Fibroblast of upper back skin (primary cell): ENCODE measurements at places on chromosomes 7 and 10.

GRCh38 chr10:29238523-29239135, 50.2 kb upstream of the LYZL1 start:
- no peak for DNase-seq

DNA sequence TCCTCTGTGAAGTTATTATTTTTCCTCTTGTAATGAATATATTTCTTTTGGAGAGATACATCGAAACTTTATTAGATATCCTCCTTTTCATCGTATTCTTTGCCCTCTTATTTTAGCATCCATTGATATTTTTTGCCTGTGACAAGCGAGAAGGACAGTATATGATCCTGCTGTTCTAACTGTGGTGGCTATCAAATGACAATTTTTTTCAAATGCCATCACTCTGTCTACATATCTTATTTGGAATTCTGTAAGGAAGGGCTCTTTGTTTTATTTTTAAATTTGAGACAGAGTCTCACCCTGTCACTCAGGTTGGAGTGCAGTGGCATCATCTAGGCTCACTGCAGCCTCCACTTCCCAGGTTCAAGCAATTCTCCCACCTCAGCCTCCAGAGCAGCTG, 128.5 kb downstream of the LYZL1 start:
- no peak for DNase-seq

DNA sequence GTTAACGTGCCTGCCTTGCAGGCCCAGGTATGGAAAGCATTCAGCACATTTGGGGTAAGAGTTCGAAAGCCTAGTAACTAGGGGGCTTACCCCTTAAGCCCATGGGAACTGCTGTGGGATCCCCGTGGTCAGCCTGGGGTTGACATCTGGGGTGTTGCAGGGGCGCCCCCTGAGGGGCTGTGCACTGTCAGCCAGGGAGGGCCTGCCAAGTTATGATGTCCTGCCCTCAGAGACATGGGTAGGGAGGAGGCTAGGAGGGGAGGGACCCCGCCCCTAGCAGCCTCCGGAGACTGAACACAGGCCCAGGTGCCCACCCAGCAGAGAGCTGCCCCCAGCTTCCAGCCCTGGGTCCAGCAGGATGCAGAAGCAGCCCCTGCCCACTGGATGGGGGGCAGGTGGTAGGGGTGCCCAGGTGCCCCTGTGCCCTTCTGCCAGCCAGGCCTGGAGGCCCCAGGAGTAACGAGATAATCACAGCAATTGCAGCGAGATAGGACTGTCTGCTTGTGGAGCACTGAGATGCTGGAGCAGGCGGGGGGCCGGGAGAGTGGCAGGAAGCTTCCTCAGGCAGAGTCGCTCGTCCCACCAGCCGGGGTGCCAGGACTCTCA, 153.3 kb downstream of the UBE2H start:
- no peak for DNase-seq

DNA sequence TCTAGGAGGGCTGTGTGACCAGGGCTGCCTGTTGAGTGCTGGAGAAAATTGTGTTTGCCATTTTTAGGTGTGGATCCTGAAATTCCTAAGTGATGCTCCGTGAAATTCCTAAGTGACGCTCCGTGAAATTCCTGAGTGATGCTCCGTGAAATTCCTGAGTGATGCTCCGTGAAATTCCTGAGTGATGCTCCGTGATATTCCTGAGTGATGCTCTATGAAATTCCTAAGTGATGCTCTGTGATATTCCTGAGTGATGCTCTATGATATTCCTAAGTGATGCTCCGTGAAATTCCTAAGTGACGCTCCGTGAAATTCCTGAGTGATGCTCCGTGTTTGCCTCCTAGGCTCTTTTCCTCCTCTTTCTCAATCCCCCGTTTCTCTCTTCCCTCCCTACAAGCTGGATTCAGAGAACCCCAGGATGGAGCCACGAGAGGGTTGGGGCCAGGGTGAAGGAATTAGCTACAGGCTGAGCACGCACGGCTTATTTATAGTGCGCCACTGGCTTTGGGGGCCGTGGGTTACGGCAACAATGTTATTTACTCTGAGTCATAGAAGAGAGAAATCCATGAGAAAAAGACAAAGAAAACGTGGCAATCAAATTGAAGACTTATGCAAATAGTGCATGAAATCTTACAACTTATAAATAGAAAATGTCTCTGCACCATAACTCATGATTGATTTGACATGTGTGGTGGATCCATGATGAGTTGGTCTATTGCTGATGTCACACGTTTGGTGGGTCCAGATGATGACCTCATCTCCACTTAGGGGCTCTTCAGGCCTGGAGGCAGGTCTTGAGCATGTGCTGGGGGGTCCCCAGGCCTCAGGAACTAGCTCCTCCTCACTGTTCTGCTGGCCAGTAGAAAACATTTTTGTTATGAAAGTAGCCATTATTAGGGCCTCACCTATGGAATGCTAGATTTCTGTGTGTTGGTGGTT, 224.6 kb downstream of the WDR37 start:
- DNase-seq = no peak

GRCh38 chr10:114571316-114571999, 86.6 kb downstream of the ABLIM1 start:
- DNase-seq = no peak

- DNase-seq = no peak
Observed at GRCh38 chr10:79410315-79411094, 34.9 kb downstream of the ZCCHC24 start.

GRCh38 chr10:102394801-102395399, 605 bp upstream of the NFKB2 start:
- no peak for DNase-seq

- DNase-seq = peak; percentile 62
Observed at GRCh38 chr10:51462076-51462779, 237.2 kb downstream of the CSTF2T start.

DNA sequence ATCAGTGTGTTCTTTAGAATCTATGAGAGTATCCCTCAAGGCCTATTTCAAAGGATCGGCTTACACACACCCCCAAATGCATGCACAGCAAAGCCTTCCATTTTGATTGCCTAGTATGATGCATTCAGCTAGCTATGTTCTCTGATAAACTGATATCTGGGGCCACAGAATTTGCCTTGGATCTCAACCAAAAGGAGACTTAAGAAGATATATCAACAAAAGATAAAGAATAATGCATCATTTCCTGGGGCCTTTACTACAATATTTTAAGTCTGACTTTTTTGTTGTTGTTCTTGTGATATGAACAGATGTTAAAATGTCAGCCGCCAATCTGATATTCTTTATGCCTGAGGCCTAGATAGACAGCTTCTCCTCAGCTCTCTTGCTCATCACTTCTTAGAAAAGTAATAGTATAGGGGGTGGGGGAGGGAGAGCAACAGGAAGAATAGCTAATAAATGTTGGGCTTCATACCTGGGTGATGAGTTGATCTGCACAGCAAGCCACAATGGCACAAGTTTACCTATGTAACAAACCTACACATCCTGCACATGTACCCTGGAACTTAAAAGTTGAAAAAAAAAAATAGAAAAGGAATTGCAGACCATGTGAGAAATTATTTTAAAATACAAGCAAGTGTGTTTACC, 792.9 kb upstream of the GHITM start:
- DNase-seq = peak; percentile 55

GRCh38 chr7:130369110-130369711, 11.1 kb upstream of the CPA1 start:
- DNase-seq = peak; percentile 95

DNA sequence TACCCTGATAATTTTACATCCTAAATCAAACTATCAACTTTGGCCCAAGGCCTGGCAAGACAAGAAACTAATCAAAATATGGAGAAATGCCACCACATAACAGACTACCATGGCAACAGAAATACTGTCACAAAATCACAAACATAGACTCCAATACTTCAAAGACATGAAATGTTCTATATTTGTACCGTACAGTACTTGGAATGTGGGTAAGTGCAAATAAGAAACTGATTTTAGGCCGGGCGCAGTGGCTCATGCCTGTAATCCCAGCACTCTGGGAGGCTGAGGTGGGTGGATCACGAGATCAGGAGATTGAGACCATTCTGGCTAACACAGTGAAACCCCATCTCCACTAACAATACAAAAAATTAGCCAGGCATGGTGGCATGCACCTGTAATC, 9.2 kb downstream of the TNPO3 start:
- no peak for DNase-seq

DNA sequence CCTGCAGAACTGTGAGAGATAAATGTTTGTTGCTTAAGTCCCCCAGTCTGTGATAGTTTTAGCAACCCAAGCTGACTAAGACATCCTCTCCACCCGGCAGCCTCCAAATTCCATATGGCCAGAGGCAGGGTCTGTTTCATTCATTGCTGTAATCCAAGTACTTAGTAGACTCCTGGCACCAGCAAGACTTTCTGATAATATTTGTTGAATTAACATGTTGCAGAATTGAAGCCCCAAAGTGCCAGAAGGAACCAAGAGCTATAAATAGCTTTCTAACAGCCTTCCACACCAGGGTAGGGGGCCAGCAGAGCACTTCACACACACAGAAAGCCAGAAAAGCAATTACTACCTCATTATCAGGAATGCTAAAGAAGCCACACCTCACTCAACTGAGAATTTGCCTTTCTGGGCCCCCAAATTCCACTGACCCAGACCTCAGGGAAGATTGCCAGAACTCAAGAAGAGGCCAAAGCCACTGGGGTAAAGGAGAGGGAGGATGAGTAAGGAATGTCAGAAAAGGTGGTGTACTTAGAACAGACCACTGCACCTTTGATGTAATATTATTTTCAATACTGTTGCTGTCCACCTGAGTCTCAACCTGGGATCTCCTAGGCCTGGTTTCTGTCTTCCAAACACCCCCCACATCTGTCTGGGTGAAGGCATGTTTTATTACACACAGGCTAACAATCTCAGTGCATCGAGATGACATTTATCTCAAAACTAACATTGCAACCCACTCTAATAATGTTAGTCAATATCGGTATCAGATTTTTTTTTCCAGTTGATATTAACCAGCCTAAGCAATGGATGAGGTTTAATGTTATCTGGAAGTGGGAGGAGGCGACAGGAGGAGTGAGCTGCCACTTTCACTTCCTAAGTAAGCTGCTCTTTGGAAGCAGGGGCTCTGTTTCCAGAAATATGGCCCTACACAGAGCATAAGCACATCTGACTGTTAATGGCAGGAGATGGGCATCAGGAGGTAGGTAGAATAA, 5.5 kb downstream of the NOD1 start:
- peak; percentile 86 for DNase-seq

DNA sequence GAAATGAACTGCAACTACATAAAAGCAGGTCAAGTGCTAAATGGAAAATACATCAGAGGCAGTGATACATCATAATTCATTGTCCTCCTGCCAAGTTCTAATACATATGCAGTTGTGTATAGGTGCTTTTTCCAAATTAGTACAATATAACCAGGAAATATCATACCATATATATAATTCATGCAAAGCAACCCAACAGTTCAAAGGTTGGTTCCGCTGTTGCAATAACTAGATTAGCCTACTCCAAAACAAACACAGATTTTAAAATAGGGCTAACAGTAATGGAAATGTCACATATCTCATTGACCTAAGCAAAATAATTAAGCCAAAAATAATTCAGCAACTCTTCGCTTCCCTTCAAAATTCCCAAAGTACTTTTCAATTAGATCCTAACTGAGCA, 88.9 kb upstream of the NEBL start:
- DNase-seq = no peak

- DNase-seq = no peak
Observed at GRCh38 chr10:118952493-118953295, 76.8 kb upstream of the NANOS1 start.

- DNase-seq = no peak
Observed at GRCh38 chr7:85114342-85114741, 72.5 kb downstream of the SEMA3D start.

DNA sequence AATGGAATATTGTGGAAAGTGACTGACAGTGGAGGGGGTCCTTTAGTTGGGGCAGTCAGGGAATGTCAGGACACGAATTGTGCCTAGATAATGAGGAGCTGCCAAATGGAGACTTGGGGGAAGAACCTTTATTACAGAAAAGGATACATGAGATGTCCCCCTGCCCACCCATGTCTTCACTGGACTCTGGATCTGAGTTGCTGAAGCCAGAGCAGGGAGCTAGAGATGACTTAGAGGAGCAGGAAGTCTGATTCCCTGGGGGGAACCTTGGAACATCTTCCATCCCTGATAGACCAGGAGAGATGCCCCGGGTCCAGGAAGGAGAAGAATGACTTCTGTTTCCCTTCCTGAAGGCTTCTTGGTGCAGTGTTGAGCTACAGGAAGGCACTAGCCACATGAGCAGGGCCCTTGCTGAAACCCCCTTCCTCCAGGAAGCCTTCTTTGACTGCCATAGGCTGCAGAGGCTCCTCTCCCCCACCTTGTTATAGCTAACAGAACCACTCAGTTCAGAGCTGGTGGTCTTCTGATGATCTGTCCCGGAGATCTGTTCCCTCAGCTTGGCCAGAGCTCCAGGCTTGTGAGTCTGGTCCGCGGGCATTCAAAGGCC, 747 bp upstream of the NEURL1 start:
- DNase-seq = no peak

DNA sequence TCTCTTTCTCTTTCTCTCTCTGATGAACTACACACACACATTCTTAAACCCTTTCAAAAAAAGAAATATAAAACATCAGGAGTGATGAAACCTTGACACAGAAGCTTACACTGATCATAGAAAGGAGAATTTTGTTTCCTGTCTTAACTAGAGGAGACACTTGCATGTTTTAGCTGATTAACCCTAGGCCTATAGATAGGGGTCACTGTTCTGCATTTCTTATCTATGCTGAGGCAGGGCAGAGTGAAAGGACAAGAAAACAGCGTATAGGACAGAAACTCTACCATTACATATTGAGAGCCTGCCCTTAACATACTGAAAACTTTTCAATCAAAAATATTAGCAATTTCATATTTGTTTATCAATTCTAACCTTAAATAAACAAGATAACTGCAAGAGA, 680.6 kb upstream of the MBL2 start:
- DNase-seq = no peak

GRCh38 chr10:102421757-102422512, 1.3 kb downstream of the FBXL15 start:
- DNase-seq = no peak

DNA sequence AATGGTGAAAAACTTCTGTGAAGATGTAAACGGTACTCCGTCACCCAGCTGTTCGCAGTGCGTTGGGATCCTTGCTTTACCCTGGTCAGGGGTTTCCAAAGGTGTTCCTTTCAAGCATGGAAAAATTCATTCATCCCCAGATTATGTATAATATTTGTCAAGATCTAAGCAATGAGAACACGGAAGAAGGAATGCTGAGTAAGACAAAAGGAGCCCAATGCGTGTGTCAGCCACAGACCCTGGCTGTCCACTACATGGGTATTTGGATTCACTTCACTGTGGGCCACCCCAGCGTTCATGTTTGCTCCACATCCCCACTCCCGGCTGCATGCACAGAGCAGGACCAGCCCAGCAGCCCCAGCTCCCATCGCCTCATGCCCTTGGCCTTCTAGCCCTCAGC, 241.3 kb upstream of the CELF2 start:
- no peak for DNase-seq

DNA sequence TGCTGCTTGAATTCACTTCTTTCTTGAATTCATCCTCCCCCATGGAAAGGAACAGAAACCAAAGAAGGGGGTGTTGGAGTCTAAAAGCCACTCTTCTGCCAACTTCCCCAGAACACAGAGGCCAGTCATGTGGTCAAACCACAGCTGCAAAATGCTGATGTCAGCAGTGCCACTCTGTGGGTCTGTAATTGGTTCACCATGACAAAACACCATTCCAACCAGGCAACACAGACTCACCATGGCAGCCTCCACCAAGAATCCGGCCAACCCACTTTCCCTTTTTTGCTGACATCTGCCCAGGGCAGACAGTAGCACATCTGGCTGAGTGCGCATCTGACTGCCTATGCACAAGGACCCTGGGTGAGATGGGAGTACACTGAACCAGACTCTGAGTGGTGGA, 16.8 kb downstream of the OSBPL3 start:
- peak; percentile 49 for DNase-seq
